NCI-H2081 treated with DMSO at 0.1 percent for 48 hours (cell line): ENCODE measurements at places on chromosomes 12 and 14.

GRCh38 chr12:129607756-129608155 lies 296.1 kb downstream of the TMEM132D start:
- DNase-seq: no peak

DNA sequence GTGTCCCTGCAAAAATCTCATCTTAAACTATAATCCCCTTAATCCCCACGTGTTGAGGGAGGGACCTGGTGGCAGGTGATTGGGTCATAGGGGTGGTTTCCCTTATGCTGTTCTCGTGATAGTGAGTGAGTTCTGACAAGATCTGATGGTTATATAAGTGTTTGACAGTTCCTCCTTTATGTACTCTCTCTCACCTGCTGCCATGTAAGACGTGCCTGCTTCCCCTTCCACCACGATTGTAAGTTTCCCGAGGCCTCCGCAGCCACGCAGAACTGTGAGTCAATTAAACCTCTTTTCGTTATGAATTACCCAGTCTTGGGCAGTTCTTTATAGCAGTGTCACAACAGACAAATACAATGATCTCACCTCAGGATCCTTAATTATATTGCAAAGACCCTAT lies 45.2 kb upstream of the MAP1LC3B2 start:
- no peak for DNase-seq

DNA sequence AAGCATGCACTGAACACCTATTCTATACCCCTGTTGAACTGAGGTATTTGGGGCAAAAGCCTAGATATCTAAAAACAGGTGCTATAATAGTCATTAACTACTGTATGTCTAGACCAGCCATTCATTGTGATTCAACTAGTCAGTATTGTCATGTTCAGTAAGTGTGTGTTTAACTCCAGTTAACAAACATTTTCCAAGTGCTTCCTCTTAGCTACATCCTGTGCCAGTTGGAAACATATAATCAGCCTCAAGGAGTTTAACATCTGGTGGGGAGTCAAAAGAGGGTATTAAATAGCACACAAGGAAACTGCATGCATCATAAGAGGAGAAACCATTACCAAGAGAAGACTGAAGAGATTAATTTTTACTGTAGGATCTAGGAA lies 20.4 kb downstream of the TMTC1 start:
- DNase-seq: no peak

DNA sequence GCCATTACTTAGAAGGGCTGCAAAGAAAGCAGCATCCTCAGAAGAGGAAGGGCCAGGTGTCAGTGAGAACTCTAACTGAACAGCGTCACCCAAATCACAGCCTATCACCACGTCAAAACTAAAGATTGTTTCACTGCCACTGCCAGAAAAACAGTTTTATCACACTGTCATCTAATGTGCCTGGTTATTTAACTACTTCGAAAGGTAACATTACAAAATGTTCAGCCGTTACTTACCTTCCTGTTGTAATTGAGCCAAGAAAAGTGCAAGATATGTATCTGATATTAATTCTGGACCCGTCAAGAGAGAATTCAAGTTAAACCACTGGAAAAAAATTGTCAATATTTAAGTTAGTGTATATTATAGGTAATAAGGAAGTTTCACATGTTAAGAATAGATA lies 17.9 kb downstream of the ATXN3 start:
- no peak for DNase-seq
